ENCODE measurements at places on chromosomes 2 and 18.

- no peak for DNase-seq
Observed at GRCh38 chr2:118729760-118730159, 117.7 kb downstream of the EN1 start.

DNA sequence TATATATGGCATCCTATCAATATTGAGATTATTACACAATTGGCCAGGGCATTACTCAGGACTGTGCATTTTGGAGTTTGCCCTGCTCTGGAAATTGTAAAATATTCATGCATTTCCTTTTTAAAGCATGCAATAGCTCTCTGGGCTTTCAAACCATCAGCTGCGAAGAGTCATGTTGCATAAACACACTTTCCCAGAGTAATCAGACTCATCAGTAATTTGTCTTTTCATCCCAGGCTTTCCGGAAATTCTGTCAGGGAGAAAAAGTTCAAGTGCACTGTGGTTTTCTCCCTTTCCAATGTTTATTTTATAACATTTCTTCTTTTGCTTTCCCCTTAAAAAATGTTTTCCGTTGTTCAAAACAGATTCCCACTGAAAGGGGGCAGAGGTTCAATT lies 38.9 kb upstream of the FHL2 start:
- DNase-seq: peak; percentile 40

GRCh38 chr2:19762959-19763605 lies 138.7 kb downstream of the TTC32 start:
- DNase-seq: no peak

DNA sequence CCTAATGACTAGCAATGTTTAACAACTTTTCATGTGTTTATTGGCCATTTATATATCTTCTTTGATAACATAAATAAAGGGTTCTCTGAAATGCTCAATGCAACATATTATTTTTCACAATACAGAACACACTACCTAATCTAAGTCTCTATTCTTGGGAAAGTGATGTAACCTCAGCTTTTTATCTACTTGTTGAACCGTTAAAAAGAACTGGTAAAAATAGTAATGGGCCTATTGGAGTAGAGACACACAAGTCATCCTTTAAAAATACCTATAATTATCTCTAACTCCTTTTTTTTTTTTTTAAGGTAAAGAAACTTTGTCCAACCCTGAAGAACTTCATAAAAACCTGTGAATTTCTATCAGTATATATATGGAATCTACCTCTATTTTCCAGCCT lies 1067.7 kb upstream of the CELF4 start:
- DNase-seq: no peak

- no peak for DNase-seq
Observed at GRCh38 chr18:46264255-46264654, 160.1 kb downstream of the HAUS1 start.

DNA sequence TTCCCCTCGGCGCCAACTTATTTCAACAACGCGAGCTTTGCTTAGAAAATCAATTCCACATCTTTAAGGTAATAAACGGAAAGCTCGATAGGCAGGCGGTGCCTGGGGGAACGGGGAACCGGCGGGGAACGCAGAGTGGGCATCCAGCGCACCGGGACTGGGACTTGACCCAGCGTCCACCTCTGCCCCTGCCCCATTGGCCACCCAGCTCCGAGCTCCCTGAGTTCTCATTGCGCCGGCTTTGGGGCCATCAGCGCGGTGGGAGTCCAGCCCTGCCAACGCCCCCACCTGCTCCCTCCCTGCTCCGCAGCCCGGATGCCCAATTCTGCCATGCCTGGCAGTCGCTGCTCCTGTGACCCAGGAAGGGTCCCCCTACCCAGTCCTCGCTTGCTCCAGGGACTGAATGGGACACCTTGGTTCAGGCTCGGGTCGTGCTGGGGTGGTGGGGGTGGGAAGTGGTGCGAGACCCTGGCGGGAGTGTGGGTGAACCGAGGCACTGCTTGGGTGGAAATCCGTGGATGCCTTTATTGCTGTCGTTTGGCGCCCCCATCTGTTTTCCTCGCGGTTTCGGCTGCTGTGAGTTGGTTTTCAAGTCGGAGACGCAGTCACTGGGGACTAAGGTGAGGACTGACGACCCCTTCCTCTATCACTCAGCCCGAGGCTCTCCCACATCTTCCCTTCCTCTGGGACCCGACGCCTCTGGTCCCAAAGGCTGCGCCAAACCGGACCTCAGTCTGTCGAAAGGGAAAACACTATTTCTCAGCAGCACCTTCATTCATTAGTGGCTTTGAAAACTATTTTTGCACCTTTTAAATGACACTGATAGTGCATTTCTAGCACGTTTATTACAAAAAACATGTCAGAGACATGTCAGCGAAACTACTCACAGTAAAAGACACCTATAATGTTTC lies 2.4 kb upstream of the EVX2 start:
- peak; percentile 30 for DNase-seq
